NCI-H1048 (cell line): ENCODE measurements at places on chromosomes 16 and 17.

DNA sequence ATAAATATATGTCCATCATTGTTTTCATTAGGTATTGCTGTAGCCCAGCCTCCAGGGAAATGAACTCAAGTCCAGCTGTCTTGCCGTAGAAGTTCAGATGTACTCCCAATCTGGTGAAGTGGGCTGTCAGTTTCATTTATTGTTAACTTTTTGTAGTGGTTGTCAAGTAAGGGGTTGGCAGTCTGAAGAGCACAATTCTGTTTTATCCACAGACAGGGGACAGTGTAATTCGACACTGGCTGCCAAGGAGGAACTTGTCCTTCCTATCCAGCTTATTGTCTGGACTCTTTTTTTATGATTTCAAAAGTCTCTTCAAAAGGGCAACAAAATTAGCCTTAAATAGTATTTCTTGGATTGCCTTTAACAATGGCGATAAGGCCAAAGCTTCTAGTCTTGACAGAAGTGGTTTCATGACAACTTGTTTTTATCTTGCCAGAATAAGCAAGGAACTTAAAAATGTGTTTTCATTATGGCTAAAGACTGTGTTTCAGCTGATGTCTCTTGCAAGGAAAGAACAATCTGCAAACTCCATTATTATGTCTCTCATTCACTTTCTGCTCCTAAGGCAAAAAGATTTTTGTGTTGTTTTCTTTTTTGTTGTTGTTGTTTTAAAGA, 73.9 kb upstream of the TANC2 start:
- no peak for DNase-seq

DNA sequence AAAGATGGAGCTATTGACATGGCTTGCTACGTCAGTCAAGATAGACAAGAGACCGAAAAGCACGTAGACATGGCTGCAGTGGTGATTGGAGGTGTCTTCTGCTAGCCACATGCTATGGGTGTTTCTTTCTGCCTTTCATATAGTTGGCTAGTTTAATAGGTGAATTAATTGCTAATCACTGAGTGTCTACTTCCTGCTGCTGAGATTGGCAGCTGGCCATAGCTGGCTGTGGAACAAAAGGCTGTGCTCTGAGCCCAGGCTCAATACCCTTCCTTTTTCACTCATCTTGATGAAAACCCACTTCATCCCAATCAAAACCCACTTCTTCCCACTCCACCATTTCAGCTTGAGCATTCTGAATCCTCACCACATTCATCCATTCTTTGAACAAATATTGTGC, 221.4 kb upstream of the MAF start:
- DNase-seq: no peak

DNA sequence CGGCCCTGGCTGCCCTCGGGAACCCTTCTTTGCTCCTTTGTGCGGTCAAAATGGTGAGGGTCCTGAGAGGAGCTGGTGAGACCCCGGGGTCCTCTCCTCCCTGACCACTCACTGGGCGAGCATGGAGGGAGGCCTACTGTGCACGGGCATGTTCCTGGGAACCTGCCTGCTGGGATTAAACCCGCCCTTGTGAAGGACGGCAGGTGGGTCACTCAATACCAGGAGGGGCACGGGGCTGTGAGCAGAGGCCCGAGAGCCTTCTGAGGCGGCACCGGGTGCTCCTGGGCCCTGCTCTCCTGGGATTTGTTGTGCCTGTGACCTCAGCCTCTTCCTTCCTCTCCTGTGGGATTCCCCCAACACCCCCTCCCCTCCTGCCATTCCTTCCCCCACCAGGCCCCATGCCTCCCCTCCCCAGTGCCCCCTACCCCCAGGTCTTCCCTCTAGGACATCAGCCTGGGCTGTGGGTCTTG, 19.7 kb downstream of the METRNL start:
- no peak for DNase-seq

DNA sequence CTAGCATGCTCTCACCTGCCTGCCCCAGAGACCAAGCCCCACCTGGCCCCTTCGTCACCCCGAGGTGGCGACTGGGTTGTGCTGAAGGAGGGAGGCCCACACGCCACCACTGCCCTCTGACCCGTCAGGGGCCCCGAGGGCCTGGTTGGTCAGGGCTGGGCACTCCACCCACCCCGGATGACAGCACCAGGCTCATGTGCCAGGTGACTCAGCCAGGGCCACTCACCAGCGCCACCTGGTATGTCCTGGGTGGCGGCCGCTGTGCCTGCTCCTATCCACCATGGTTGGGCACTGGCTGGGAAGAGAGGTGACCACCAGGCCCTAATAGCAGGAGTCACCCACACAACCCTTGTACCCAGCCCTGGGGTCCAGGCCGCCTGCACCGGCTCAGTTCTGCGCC, 68.9 kb downstream of the JPH3 start:
- no peak for DNase-seq

DNA sequence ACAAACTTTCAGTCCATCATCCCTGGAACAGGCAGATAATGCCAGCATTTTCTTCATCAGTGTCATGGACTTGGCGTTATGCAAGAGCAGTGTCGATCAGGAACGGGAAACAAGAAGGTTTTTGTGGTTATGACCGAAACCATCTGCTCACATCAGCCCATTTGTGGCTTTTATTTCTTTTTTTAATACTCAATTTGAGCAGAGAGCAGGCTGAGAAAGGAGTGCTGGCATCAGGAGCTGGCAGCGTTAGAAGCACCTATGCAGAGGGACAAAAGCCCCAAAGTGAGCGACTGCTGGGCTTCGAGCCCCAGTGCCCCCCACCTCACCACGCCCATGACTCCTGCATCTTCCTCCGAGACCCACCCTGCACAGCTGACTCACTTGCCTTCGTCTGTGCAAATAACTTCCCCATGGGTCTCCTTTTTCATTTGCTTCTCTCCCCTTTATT, 16.2 kb upstream of the CD300E start:
- DNase-seq: no peak

- DNase-seq: no peak
Observed at GRCh38 chr17:68246271-68247028, 1.4 kb upstream of the AMZ2 start.

DNA sequence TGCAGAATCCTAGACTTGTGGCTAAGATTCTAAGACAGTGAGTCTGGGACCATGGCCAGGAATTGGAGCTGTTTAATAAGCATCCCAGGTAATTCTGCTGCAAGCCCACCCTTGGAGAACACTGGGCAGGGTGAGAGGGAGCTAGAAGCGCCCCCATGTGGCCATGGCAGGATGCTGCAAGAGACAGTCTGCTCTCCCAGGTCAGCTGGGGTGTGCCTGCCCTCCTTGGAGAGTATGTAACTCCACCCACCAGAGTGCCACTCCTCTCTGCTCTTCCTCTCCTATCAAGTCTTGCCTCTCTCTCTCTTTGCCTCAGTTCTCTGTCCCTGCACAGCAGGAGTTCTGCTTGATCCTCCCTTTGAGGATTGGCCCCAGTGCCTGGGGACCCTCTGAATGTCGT, 14.9 kb downstream of the RCVRN start:
- peak; percentile 35 for DNase-seq

DNA sequence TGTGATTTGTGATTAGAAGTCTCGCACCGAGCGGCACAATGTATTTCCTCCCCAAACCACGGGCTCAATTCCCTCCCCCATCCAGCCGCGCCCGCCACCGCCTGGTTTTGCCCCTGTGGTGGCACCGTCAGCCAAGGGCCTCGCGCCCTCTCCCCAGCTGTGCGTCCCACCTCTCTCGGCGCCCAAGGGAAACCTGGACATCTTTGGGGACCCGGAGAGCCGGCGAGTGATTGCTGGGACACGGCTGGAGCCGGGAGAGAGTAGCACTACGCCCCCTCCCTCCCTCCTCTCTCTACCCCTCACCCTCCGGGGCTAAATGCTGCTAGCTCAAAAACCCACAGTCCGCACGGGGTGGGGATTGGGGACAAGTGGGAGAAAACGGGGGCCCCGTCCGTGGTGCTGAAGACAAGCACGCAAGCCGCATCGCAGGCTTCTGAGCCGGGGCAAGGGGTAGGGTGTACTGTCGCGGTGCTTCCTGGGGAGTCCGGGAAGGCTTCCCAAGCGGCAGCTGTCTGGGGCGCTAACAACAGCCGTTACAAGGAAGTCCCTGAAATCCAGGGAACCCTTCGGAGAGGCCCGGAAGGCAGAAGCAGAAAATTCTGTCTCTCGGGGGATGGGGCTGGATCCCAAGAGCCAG, 1.4 kb downstream of the CBLN1 start:
- no peak for DNase-seq

- DNase-seq: no peak
Observed at GRCh38 chr17:69884356-69884755, 190.7 kb upstream of the KCNJ16 start.

- no peak for DNase-seq
Observed at GRCh38 chr17:46043606-46044005, 44.6 kb downstream of the STH start.

DNA sequence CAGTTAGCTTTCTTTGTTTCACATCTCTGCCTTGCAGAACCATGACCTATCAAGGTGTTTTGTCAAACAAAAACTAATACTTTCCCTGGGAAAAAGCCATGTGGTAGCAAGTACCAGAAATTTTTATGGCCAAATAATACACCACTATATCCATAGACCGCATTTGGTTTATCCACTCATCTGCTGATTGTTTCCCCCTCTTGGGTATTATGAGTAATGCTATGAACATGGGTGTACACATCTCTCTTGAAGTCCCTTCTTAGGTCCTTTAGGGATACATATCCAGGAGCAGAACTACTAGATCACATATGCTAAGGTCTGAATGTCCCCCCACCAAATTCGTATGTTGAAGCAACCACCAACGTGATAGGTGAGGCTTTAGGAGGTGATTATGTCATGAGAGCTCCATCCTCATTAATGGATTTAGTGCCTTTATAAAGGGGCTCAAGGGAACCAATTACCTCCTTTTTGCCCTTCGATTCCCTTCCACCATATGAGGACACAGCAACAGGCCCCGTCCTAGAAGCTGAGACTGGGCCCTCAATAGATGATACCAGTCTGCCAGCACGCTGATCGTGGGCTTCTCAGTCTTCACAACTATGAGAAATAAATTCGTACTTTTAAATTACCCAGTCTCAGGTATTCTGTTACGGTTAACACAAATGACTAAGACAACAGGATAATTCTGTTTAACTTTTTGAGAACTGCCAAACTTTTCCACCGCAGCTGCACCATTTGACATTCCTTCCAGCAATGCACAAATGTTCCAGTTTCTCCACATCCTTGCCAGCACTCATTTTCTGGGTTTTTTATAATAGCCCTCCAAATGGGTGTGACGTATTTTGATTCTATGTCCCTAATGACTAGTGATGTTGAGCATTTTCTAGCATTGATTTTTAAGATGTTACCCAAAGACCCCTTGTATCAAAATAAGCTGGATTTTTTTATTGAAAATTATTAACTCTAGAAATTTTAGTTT, 30.0 kb downstream of the SIAH1 start:
- no peak for DNase-seq

GRCh38 chr16:24118126-24118821, 137.9 kb upstream of the CACNG3 start:
- no peak for DNase-seq

- DNase-seq: no peak
Observed at GRCh38 chr17:73942703-73943415, 260.6 kb upstream of the RPL38 start.
